Activated naive CD8-positive, alpha-beta T cell treated with anti-CD3 and anti-CD28 coated beads, Interleukin-2, amount 10 ng/mL, durations not matched to agents 7 days and 5 days (primary cell): ENCODE measurements at places on chromosomes 5 and 9. TPM values are rescaled to one million over a fixed set of nuclear protein-coding genes. Genes with fewer than 3 reads are reported as not detected.

- DNase-seq, result no peak
Measured at GRCh38 chr5:158463938-158464337, 605.0 kb upstream of the CLINT1 start.

Gene TRIP13
- 18.3 TPM for total RNA-seq

GRCh38 chr9:135165756-135166519, 78.5 kb downstream of the OLFM1 start:
- DNase-seq, result no peak

Gene CKMT2
- not detected for total RNA-seq

Gene BARHL1
- total RNA-seq, result not detected
